ENCODE measurements at places on chromosomes 6 and 20.
A peak's percentile ranks its signal among the peaks of the same experiment; 100 is the strongest.

- DNase-seq: no peak
Observed at GRCh38 chr6:89950446-89950845, 56.2 kb downstream of the GJA10 start.

GRCh38 chr6:54910431-54910884 lies 63.9 kb downstream of the FAM83B start:
- DNase-seq: peak; percentile 1

DNA sequence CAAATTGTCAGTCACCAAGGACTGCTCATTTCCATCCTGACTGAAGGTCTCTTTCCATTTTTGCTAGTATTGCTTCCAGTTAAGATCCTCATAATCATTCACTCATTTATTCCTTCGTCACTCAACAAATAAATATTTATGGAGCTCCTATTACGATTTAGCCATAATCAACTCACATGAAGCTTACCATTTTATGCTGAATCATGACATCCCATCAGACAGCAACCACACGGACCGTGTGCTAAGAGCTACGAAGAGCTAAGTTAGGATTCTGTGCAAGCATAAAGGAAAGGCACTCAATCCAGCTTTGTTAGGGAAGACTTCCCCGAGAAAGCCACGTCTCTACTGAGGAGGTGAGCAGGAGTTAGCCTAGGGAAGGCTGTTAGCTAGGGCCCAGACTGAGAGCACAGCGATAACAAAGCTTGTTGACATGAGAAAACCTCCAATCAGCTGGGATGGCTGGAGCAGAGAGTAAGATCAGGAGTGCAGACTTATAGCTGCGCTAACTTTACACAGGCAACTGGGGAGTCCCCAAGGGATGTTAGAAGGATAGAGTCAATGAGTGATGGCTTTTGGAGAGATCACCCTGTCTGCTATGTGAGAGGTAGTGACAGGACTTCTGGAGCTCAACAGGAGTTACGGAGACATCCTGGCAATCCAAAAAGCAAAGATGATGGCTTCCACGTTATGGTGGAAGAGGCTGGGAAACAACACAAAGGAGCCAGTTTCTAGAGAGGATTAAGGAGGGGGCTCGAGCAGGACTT lies 2.6 kb upstream of the GID8 start:
- DNase-seq: no peak

GRCh38 chr6:45455408-45455807 lies 77.7 kb upstream of the SUPT3H start:
- no peak for DNase-seq

GRCh38 chr6:75142721-75143120 lies 63.1 kb downstream of the COL12A1 start:
- no peak for DNase-seq

DNA sequence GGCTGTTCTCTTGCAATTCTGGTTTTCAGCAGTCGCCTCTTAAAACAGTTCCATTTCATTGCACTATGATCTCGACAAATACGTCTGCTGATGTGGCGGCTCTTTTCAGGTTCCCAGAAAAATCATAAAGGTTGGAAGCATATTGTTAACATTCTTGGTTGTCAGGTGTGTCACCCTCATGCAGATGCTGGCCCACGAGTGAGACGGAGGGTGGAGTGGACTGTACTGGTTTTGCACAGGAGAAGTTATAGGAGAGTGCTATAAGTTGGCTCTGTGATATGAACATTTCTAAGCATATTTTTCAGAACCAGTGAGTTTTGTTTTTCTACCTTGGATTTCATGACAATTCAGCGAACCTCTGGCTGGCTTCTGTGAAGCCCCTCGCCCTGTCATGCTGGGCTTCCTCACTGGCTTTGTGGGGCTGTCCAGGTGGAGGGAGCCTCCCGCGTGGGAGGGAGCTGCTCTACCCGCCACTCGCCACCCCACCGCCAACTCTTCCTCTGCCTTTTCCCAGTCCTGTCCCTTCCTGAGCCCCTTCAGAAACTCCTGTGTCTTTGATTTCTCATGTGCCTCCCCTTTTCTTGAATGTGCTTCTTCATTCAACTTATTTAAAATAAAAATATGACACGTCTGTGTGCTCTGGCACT lies 10.6 kb downstream of the IRF4 start:
- DNase-seq: no peak

DNA sequence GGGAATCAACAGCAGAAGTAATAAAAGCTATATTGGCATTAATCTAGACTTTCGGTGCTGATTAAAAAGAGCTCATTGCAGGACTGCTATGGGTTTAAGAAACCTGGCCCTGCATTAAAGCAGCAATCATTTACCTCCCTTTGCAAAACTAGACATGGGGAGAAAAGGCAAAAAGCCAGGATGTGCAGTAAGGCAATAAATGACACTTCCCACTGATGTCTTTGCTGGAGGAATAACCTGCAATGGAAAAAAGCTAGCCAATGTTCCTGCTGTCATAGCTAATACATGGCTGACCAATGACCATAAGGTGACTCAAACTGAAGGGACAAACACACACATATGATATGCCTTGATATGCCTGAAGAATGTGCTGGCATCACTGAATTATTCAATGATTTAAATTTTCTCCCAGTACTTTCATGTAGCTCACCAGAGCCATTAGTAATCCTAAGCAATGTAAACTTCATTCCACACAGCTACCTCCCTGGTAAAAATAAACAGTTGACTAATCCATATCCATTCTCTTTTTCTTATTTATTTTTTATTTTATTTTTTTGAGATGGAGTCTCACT lies 8.7 kb downstream of the DNAAF9 start:
- DNase-seq: no peak

DNA sequence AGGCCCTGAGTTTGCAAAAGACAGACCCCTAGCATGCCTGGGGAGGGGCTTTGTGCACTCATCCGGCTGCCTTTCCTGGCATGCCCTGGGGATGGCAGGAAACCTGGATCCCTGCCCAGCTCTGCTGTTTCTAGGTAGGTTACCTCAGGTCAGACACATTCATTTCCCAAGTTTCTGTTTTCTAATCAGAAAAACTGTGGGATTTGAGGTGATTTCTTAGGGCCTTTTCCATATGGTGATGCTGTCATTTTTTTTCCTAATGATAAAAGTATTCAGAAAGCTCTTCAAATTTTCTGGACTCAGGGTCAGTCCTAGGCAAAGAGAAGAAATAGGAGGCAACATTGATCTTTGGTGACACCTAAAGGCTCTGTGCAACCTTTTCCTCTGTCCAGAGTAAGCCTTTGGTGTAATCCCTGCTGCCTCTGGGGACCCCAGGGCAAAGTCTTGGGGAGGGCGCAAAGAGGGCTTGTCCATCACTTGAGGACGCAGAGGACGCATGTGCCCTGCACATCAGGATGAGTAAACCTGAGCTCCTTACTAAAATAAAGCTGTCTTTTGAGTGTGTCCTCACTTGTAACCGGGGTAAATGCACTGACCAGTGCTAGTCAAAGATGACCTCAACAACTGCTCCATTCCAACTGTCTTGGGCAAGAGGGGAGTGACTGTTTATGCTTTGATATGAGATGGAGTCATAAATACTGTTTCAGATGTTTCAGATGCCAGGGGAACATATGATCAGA lies 13.5 kb upstream of the TRAM2 start:
- DNase-seq: no peak

GRCh38 chr20:38067717-38068365 lies 34.3 kb downstream of the RPRD1B start:
- DNase-seq: no peak

DNA sequence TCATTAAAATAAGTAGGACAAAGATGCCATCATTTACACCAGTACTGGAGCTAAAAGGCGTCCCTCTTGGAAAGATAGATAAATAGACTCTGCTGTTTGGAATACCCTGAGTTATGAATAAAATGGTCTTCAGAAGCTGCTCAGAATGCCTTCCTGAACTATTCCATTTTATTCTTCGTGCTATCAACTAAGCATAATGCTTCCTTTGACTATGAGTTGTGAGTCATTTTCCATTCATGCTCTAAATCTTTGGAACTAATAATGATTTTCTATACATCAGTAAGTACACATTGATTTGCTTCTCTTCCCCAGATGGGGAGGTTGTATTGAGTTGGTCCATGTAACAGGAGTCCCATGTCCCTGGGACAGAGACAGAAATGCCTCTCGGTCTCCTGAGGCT lies 98.3 kb upstream of the PDE7B start:
- no peak for DNase-seq

DNA sequence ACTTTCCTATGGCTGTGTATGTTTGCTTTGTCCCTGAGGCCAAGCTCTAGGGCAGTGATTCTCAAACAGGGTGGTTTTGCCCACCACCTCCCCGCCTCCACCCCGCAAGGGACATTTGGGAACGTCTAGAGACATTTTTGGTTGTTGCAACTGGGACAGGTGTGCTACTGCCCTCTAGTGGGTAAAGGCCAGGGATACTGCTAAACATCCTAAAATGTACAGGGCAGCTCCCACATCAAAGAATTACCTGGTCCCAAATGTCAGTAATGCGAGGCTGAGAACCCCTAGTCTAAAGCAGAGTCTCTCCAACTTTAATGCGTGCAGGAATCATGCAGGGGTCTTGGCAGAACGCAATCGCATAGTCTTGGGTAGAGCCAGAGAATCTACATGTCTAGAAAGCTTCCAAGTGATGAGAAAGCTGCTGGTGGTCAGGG lies 5.1 kb downstream of the KCNS1 start:
- DNase-seq: peak; percentile 72

DNA sequence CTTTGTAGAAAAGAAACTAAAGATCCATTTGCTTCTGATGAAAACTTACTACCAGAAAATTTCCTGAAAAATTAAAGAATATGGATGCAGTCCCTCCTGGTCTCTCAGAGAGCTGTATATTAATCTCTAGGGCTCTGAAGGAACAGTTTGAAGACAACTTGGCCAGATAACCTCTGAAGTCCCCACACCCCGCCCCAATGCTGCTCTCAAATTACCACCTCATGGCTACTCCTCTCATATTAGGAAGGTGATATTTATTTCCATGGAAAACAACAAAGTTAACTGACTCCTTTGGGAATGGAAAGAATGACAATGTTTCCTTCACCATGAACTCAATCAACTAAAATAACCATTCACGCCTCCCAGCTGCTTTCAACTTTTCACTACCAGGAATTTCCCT lies 408.4 kb upstream of the FLRT3 start:
- DNase-seq: no peak

DNA sequence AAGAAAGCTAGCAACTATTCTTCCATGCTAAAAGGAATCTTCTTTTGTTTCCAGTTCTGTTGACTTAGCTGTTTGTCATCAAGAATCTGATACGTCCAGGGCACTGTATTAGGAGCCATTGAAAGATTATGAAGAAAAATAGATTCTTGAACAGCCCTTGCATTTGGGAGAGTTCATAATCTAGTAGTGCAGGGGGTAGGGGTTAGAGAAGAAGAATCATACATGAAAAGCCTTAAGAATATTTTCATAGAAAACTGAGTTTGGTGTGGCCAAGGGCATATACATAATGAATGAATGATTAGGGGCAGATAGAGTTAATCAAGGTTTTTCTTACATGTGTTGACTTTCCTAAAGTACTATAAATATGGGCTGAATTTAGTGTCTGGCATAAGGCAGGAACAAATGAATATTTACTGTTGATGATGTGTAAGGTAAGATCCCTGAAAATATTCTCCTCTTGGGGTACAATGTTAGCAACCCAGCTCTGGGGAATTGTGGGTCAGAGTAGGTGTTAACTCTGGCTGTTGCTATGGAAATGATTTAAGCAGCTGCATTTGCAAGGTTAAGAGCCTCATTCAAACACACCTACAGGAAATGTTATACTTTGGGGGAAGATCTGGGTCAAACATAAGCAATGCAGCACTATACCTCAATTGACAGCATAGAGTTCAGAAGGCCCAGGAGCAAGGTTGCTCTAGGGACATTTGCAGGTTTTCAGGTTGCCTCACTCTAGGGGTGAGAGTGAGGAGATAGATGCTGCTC lies 667.3 kb upstream of the CITED2 start:
- DNase-seq: no peak

GRCh38 chr6:157030755-157031154 lies 253.6 kb downstream of the ARID1B start:
- DNase-seq: no peak

DNA sequence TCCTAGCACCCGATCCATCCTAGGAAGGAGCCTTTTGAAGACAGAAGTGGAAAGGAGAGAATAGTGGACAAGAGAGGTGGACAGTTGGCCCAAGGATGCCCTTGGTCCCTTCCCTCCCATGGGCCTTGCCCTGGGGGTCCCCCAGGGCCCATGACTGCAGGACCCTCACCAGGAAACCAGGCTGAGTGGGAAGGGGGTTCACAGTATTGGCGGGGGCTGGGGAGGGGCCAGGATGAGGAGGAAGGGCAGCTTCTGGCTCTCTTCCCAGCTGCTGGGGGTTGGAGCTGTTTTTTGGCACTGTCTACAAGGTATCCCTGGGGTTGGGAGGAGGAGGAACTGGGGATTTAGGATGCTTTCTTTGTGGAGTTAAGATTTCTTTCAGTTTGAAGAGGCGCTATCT lies 4.0 kb upstream of the DSN1 start:
- no peak for DNase-seq

GRCh38 chr6:75201021-75201420 lies 4.8 kb downstream of the COL12A1 start:
- DNase-seq: no peak

- DNase-seq: no peak
Observed at GRCh38 chr6:13117570-13117969, 210.8 kb downstream of the TBC1D7 start.

DNA sequence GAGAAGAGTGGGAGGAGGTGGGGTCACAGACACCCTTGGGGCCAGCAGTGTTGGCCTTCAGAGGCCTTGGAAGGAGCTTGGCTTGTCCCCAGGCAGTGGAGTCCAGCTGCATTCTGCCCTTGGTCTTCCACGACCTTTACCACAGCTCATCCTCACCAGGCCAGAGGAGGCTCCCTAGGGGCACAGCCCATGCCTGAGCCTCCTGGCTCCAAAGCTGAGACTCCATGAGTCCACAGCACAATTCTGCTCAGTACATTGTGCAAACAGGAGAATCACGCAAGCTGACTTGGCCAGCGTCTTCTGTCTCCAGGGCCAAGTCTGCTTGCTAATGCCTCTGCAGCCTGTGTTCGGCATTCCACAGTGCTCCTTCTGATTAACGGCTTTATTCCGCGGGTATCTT lies 337.2 kb downstream of the SMOC2 start:
- DNase-seq: peak; percentile 6
